Activated CD4-positive, alpha-beta T cell treated with anti-CD3 and anti-CD28 coated beads, Interleukin-2, Interleukin-6, amounts not matched to agents 100 ng/mL and 50 ng/mL, durations not matched to agents 16 hours and 8 hours (primary cell): ENCODE measurements at places on chromosomes 7 and 10.
A peak's percentile ranks its signal among the peaks of the same experiment; 100 is the strongest.

DNA sequence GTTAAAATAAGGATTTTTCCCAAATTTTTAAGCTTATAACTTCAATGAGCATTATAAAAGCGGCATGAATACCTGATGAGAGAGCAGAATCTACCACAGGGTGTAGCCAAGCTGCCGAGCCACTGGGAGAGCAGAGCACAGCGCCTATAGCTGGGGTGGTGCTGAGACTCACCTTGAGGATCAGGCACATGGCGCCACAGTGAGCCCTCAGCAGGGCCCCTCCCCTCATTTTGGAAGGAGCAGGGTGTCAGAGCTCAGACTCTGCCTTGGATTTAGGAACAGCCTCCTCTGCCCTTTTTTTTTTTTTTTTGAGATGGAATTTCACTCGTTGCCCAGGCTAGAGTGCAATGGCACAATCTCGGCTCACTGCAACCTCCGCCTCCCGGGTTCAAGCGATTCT lies 118.6 kb downstream of the SRPK2 start:
- DNase-seq = no peak

DNA sequence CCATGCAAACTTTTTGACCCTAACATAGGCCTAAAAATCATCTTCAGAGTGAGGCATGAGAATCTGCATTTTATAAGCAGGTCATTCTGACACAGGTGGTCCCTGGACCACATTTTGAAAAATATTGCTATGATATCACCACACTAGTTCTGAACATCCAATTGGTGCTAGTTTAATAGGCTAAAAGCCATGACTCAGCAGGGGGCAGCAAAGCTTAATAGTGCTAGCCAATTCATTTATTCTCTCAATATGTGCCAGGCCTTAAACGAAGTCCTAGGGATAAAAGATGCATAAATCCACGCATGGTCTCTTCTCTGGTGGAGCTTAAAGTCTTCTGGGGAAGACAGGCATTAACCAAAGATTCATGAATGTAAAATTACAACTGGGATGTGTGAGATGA lies 10.2 kb upstream of the SLC25A28 start:
- DNase-seq = peak; percentile 18

- DNase-seq = no peak
Measured at GRCh38 chr10:113284635-113285034, 268.2 kb upstream of the HABP2 start.

DNA sequence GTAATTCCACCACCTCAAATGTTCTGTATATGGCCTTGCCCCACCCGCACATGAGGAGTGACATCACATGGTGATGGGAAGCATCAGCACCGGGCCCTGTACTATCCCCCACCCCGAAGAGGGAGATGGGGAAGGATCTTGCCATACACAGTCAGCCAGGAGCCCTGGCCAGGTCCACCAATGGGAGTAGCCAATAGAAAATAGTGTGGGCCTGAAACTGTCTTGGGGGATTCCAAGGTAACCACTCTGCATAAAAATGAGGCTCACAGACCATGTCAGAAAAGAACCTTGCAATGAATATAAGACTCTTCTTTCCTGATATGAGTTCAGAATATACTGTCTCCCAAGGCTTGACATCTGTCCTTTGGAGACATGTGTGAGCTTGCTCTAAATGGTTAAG lies 51.1 kb downstream of the ADRB1 start:
- no peak for DNase-seq

GRCh38 chr10:119331061-119331460 lies 123.7 kb downstream of the GRK5 start:
- no peak for DNase-seq

- DNase-seq = no peak
Measured at GRCh38 chr10:60901561-60902235, 42.3 kb downstream of the RHOBTB1 start.

GRCh38 chr10:110005719-110006118 lies 2.1 kb upstream of the ADD3 start:
- no peak for DNase-seq

DNA sequence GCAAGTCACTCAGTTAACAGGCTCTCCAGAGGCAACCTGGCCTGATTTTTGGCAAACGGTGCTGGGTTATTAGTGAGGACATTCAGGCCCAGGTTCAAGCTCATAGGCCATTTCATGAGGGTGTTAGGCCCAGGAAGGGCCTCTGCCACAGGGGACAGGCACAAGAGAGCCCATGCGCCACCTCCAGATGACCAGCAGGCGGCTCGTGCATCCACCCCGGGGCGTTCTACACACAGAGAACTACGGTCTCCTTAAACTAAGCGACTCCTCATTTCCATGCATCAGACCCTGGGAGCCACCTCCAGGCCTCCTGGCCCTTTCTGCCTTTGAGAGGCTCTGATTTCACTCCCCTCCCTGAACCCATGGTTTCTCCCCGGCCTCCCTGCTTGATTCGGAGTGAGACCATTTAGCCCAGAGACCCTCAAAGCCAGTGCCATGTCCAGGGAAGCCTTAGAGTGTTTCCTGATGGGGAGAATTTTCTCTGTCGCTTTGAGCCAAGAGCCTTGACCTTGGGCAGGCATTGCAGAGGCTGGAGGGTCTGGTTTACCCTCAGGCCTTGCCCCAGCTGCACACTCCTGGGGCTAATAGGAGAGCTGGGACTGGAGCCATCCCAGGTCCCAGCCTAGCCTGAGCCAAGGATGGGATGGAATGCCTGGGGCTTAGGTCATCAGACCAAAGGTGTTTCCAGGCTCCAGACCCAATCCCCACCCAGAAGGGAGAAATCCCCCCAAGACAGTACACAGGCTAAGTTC lies 188.0 kb downstream of the GRID1 start:
- peak; percentile 12 for DNase-seq

GRCh38 chr7:83882551-83882950 lies 233.6 kb upstream of the SEMA3E start:
- no peak for DNase-seq

- DNase-seq = no peak
Measured at GRCh38 chr7:54331311-54331710, 210.9 kb upstream of the VSTM2A start.

- DNase-seq = peak; percentile 84
Measured at GRCh38 chr10:72637398-72637857, 11.5 kb upstream of the MICU1 start.

DNA sequence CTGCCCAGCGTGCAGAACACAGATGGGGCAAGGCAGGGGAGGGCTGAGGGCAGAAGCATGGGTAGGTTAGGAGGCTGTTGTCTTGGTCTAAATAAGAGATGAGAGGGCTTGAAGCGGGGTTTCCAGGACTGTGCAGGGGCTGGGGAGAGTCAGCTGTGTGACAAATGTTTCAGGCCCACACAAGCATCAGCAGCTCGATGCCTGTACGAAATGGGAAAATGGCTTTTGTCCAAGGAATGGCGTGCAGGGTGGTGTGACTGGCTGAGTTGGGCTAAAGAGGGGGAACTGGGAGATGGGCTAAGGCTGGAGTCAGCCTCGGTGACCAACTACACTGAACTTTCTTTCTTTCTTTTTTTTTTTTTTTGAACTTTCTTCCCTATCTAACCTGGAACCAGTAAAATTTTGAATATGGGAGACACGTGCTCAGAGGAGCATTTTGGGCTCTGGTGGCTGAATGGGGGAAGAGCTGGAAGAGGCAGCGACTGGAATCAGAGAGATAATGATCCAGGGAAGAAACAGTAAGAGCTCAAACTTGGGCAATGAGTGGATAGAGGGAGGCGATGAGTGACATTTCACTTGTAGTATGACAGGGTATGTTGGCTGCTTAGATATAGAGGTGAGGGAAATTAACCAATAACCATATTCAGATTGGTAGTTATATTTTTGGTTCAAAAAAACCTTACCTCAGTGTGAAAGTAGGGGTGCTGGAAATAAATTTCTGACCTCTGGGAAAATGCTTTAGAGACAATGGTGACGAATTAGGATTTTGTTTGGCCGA lies 10.2 kb upstream of the EPHA1 start:
- DNase-seq = no peak

DNA sequence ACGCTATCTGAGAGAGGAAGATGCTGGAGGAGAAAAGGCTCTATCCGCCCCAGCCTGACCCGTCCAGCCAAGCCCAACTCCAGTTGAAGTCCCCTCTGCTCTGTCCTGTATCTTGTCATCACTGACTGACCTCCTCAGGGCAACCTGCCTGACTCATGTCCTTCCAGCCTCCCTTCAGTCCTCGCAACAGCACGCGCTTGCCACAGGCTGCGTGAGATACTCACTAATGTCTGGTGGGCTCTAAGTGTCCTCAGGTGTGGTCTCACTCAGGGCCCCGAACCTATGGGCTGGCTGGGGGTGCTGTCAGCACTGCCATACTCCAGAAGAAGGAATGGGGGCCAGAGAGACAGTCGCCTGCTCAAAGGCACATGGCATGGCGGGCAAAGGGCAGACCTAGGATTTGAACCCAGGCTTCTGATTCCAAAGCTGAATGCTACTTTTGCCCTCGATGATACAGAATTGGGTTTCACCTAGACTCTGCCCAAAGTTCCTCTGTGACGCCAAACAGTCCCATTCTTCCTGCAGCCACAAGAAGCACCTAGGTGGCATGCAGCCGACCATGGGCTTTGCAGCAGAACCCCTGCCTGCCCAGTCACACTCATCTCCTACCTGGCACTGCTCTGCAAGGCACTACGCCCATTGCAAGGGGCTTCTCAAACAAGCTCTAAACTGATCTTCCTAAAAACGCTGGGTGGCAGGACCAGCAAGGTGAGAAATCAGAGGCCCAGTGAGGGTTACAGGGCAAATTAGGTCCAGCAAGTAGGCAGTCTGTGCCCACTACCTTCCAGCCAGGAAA lies 8.5 kb downstream of the FAM53B start:
- DNase-seq = no peak

DNA sequence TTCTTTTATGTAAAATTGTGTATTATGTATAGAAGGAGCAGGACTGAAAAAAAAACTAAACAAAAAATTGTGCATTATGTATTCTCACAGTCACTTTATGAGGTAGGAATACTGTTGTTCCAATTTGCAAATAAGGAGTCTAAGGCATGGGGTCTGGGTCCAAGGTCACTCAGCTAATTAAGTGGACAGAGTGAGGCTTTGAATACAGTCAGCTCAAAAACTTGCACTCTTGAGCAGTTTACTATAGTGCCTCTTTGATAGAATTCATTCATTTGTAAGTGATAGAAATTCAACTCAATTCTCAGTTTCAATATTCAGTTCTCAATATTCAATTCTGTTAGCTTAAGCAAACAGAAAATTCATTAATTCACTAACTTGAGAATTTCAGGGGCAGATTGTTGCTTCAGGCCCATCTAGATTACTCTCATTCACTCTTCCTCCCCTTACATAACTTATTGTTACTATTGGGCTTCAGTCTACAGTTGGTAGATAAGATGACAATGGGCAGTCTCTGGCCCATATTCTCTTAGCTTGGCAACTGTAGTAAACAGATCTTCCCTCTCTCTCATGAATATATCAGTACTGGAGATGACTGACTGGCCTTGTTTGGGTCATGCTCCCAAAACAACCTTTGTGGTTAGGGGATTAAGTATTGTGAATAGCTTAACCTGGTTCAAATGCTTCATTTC lies 86.6 kb downstream of the BTAF1 start:
- DNase-seq = no peak

- peak; percentile 53 for DNase-seq
Measured at GRCh38 chr10:99532687-99533495, at the start of gene NKX2-3. NKX2-3 (plus strand) TSS chr10:99532942; CDS start chr10:99533132, 190 bp downstream.

GRCh38 chr7:1716263-1717094 lies 46.4 kb downstream of the ELFN1 start:
- DNase-seq = no peak

- peak; percentile 64 for DNase-seq
Measured at GRCh38 chr7:105800849-105801534, 75.4 kb downstream of the ATXN7L1 start.

DNA sequence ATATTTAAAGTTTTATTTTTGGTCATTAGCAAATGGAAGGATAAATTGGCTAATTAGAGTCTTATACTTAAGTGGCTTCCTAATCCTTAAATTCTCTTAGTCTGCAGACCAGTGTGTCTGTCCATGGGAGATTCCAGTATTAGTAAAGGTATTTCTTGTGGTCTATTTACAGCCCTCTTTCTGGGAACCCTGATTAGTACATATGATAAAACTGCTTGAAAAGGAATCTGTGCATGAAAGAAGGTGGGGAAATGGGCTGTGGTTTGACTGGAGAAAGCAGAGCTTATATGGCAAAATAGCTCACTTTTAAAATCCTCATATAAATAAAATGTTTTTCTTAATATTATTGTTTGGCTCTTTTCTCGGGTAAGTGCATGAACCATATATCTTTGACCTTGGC lies 124.5 kb upstream of the RHOBTB1 start:
- no peak for DNase-seq

DNA sequence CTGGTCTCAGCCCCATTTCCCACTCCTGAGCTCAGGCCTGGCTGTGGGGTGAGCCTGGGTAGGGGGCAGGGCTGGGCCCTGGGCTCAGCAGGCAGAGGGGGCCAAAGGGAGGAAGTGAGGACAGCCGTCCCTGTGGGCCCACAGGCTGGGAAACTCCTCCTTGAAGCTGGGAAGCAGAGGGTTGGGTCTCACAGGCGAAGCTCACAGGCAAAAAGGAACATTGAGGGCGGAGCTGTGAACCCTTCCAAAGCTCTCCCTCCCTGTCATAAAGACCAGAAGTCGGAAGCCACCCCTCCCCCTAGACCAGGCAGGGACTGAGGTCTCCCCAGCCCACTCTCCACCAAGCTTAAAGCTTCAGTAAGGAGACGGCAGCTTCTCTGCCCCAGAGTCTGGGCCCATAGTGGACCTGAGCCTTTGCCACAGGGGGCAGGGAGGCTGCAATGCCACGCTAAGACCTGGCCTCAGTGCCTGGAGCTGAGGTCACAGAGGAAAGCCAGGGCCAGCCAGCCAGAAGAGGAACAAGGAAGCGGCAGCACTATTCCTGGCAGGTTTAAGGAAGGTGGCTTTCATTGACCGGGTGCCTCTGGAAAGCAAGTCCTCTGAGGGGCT lies 1.0 kb upstream of the KCP start:
- no peak for DNase-seq

- DNase-seq = no peak
Measured at GRCh38 chr10:108615576-108616320, 1307.6 kb downstream of the XPNPEP1 start.

- DNase-seq = peak; percentile 64
Measured at GRCh38 chr7:30323006-30323355, 38.6 kb downstream of the ZNRF2 start.

DNA sequence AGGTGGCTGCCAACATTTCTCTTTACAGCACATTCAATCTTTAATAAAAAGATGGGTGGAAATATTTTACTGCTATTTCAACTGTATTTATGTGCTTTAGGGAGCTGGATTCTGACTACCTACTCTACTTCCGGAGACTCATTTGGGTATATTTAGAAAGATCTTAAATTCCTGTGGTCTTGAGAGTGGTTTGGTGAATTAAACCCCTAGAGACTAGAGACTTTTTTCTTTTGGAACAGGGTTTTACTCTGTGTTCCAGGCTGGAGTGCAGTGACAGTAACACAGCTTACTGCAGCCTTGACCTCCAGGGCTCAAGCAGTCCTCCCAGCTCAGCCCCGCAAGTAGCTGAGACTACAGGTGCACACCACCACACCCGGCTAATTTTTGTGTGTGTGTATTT lies 79.0 kb upstream of the HABP2 start:
- DNase-seq = no peak
